ENCODE measurements at places on chromosomes 5 and 9.

DNA sequence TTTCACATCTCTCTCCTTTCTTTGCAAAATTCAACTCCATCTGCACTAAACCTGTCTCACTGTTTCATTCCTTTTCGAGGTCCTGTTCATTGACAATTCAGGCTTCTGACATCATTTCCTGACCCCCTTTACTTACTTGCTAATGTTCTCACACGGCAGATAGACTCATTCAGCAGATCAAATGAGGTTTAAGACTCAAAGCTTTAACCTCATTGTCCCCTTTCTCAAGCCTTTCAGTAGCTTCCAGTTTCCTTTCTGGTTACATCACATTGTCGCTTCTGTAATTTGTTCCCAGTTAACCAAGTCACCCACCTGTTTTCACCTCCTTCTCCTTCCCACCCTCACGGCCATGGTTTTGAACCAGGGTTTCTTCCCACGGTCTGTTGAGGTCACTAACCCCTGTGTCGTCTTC lies 143.4 kb upstream of the OTULINL start:
- DNase-seq = no peak

DNA sequence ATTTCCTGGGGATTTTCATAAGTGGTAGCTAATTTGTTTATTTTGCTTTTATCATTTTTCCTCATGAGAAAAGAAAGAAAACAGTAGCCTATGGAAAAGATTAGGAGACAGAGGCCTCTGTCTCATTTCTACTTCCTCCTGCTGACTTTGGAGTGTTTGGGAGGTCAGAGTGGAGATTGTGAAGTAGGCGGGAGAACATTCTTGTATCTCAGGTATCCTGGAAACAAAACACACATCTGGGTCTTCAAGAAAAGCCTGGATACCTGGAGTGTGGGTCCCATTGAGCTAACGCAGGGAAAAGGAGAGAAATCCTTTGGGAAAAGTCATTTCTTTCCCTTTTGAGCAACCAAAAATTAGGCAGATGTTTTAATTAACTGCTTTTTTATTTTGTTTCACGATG lies 161.5 kb upstream of the DMAC1 start:
- DNase-seq = no peak

GRCh38 chr9:84874596-84874995 lies 205.1 kb downstream of the NTRK2 start:
- no peak for DNase-seq

GRCh38 chr5:131538177-131538593 lies 96.8 kb downstream of the RAPGEF6 start:
- DNase-seq = no peak

GRCh38 chr5:98004463-98004862 lies 769.0 kb upstream of the RGMB start:
- DNase-seq = no peak

DNA sequence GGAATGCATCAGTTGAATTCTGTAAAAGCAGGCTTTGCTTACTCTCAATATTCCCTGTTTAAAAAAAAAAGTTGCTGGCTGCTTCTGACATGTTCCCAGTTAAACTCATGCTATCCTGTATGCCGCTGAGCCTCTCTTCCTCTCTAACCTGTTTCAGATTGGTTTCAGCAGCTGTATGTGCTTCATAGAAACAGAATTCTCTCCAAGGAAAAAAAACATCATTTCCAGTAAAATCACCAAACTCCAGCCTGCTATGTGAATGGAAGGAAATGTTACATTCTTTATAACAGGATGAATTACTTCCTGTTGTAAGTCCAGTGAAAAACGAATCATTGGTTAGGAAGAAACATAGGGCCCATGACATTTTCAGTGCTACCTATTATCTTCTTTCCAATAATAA lies 25.7 kb upstream of the KCNV2 start:
- no peak for DNase-seq
